ENCODE measurements at places on chromosomes 12 and 14.

- DNase-seq, result no peak
Observed at GRCh38 chr14:99475660-99476059, 5.0 kb downstream of the SETD3 start.

DNA sequence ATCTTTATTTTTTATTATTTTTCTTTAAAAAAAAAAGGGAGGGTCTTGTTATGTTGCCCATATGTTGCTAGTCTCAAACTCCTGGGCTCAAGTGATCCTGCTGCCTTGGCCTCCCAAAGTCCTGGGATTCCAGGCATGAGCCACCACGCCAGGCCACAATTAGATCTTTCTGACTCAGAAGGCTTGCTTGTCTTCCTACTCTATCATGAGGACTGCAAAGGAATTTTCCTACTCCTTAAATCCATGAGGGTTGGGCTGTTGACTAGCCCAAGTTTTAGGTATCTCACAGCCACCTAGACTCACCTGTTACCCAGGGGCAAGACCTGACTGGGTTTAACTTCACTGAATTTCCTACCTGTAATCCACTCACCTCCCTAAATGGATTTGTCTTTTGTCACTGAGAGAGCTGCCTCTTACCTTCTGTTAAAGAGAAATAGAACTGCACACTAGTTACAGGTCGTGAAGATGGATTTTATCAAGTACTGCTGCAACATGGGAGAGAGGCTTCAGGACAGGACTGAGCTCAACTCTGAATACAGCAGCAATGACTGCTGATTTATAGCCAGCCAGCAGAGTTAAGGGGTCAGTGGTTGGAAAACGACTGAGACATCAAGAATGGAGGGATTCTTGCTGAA, 72.3 kb downstream of the B4GALNT3 start:
- DNase-seq, result no peak

- DNase-seq, result no peak
Observed at GRCh38 chr12:30646821-30647220, 48.8 kb downstream of the IPO8 start.

GRCh38 chr12:118706437-118706836, 274.9 kb upstream of the SRRM4 start:
- no peak for DNase-seq

- DNase-seq, result no peak
Observed at GRCh38 chr14:31894351-31894750, 182.8 kb upstream of the ARHGAP5 start.

Measured in activated T-cell treated with anti-CD3 and anti-CD28 coated beads, Interleukin-2, amount 50 U/mL, for 1 hour (primary cell).